Skeletal muscle cell (primary cell): ENCODE measurements at places on chromosomes 5 and 9.

DNA sequence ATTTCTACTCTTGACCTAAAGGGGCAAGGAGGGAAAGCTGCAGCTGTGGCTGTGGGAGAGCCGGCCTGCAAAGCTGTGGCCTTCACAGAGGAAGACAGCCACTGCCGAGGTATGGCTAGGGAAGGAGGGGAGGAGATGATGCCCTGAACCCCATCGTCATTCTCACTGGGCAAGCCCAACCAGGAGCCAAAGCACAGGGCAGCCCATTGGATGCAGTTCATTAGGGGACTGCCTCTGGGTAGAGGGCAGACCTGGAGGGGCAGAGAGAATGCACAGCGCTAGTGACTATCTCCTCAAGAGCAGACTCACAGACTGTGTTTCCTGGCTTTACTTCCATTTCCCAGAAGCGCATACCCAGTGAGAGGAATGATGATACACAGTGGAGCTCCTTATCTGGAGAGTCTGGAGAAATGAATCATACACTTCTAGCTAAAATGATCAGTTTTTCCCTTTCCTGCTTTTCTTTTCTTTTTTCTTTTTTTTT lies 47.2 kb upstream of the TTC23L start:
- DNase-seq: no peak

- no peak for DNase-seq
Observed at GRCh38 chr9:125754096-125754495, 6.9 kb downstream of the PBX3 start.

GRCh38 chr5:20307391-20307790 lies 319.4 kb upstream of the CDH18 start:
- DNase-seq: no peak

GRCh38 chr9:135174981-135175380 lies 87.5 kb downstream of the OLFM1 start:
- DNase-seq: no peak
